ENCODE measurements at places on chromosomes 4 and X.

DNA sequence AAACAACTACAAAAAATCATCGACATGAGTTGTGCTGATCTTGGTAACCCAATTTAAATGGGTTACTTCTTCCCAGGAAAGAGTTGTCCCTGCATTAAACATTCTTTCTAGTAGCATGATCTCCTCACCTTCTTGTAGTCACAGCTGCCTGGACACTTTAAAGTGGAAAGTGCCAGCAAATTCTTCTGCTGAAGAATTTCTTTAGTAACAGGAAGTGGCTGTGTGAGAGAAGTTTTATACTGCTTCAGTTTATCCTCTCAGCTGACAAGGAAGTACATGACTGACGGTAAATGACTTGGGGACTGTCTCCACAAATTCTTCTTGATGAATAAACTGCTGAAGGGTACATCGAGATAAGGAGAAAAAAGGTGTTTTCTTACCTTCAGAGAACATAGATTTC is 18.2 kb upstream of the TNIP3 start:
- DNase-seq: no peak

DNA sequence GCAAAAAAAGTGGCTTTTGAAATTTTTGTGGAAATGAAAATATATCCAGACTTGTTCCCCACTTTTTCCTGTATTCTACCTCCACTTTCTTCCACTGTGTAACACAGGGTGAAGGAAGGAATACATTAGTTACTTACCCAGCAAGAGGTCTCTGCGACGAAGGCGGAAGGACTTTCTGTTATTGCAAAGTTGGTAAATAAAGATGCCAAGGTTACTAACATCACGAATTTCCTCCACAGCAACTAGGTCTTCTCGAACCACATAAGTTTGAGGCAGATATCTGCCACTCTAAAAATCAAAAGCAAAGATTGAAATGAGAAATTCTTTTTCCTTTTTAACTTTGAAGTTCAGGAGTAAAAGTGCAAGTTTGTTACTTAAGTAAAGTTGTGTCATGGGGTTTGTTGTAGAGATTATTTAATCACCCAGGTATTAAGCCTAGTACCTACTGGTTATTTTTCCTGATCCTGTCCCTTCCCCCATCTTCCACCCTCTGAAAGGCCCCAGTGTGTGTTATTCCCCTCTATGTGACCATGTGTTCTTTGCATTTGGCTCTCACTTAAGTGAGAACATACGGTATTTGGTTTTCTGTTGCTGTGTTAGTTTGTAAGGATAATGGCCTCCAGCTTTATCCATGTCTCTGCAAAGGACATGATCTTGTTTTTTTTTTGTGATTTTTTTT is 5.8 kb downstream of the ITM2A start:
- DNase-seq: no peak

DNA sequence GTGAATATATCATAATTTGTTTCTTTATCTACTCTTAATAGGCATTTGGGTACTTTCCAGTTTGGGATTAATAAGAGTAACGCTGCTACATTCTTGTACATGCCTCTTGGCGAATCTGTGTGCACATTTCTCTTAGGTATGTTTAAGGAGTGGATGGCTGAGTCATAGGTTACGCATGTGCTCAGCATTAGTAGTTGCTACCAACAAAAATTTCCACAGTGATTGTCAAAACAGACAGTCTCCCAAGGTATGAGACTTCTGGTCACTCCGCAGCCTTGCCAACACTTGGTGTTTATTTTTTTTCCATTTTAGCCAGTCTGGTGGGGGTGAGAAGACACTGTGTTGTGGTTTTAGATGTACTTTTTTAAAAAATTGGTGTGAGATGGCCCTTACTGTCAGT is 44.6 kb downstream of the FGFBP1 start:
- DNase-seq: no peak

GRCh38 chr4:155548173-155548572 is 118.5 kb upstream of the GUCY1A1 start:
- DNase-seq: no peak

- DNase-seq: no peak
These were observed 8.0 kb downstream of the CCDC110 start for GRCh38 chr4:185463541-185463940.

Data from right cardiac atrium (tissue), 5 donors.